Activated CD4-positive, alpha-beta T cell treated with anti-CD3 and anti-CD28 coated beads, Interleukin-2, amount 50 U/mL, for 1 hour (primary cell): ENCODE measurements at places on chromosomes 7 and 10.

- DNase-seq = no peak
Measured at GRCh38 chr10:58842860-58843376, 330.2 kb downstream of the BICC1 start.

GRCh38 chr7:34060196-34060947 is 155.0 kb downstream of the BMPER start:
- no peak for DNase-seq

- DNase-seq = no peak
Measured at GRCh38 chr10:30070001-30070685, 10.8 kb upstream of the JCAD start.

DNA sequence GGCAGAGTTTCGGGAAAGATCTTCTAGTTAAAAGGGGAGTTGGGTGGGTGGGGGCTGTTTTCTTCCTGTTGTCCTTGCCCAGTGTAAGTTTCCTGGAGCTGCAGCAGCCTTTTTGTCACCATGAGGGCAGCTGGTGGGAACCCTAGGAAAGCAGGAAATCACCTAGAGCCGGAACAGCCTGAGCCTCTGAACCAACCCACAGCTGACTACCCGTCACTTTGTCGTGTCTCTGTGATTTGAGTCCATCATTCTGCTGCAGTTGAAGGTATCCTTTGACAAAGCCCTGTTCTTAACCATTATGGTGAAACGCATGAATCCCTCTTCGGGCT is 1.2 kb upstream of the C10orf143 start:
- no peak for DNase-seq

- no peak for DNase-seq
Measured at GRCh38 chr10:129029051-129029450, 438.0 kb upstream of the MGMT start.

GRCh38 chr10:78292982-78293865 is 259.6 kb downstream of the RPS24 start:
- no peak for DNase-seq

DNA sequence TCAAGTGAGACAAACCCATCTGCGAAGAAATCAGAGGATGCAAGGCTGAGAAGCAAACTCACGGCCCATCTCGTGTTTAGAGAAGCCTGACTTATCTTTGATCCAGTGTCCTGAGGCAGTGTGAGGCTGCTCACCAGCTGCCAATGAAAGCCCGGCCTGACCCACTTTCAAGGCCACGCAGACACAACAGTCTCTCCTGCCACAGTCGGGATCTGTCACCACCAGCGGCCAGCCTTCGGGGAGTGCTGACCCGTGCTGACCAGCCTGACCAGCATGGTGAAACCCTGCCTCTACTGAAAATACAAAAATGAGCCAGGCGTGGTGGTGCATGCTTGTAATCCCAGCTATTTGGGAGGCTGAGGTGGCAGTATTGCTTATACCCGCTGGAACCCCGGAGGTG is 7.4 kb upstream of the DNAJB6 start:
- DNase-seq = no peak

DNA sequence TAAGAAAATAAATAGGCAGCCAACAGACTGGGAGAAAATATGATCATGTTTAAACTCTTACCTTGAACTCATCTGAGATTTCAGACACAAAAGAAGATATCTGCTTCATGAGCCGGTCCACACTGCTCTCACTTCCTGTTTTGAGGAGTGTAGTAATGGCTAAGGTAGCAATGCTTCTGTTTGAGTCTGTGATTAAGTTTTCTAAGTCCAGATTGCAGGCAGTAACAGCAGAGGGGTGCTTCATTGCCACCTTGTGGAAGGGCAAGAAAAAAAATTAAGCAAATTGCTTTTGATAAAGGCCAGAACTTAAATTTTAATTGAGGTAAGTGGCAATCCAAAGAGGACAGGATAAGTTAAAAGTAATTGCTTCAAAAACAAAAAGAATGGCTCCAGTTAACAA is 69.1 kb downstream of the MEST start:
- no peak for DNase-seq

DNA sequence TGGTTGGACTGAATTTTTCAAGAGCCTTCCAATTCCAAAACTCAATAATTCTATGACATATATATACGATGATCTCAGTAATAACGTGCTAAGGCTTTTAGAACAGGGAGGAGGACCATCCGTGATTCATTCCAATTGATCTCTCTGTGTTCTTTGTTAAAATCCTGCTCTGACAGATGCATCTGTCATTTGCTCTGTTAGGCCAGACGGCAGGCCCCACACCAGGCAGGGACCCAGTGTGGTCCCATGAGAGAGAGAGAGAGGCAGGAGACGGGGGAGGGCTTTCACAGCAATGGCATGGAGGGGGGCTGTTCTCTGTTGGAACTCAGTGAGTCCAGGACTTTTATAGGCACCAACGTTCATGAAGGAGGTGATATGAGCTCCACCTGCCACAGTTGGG is 160.0 kb upstream of the INSYN2A start:
- DNase-seq = no peak

- no peak for DNase-seq
Measured at GRCh38 chr10:133452453-133452852, 1.3 kb upstream of the SCART1 start.

- DNase-seq = no peak
Measured at GRCh38 chr10:31170636-31171035, 139.0 kb upstream of the ZNF438 start.

GRCh38 chr10:111724121-111724520 is 459.4 kb downstream of the GPAM start:
- DNase-seq = no peak

DNA sequence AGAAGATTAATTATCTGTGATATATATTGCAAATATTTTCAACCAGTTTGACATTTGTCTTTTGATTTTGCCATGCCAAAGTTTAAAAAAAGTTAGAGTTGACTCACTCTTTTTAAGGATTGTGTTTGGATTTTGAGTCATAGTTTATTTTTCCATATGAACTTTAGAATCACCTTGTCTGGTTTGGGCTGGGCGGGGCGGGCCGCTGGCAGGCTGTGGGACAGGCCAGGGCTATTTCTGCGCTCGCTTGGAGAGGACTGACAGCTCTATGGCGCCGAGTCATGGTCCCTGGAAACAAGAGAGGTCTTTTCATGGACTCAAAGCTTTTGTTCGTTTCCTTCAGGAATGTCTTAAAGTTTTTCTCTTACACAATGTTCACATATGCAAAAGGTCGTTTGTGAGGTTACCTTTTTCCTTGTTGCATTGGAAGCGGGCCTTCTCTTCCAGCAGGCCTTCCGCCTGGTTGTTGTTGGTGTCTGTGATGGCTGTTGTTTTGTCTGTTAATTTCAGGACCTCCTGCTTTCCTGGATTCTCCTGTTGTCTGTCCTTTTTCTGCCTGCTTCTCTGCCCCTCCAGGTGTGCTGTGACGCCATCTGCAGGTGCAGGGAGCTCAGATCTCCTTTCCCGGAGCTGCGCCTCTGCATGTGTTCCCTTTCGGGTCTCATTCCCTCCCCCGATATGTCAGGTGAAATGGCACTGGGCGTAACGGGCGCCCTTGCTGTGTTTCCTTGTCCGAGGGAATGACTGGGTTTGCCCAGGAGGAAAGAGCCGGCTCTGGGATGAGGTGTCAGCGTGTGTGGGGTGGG is 53.8 kb downstream of the INPP5A start:
- no peak for DNase-seq

- no peak for DNase-seq
Measured at GRCh38 chr10:77027141-77027540, 610.5 kb downstream of the KCNMA1 start.

- DNase-seq = no peak
Measured at GRCh38 chr7:131595699-131596098, 39.3 kb upstream of the PODXL start.

GRCh38 chr10:612696-613095 is 76.8 kb downstream of the DIP2C start:
- DNase-seq = no peak

DNA sequence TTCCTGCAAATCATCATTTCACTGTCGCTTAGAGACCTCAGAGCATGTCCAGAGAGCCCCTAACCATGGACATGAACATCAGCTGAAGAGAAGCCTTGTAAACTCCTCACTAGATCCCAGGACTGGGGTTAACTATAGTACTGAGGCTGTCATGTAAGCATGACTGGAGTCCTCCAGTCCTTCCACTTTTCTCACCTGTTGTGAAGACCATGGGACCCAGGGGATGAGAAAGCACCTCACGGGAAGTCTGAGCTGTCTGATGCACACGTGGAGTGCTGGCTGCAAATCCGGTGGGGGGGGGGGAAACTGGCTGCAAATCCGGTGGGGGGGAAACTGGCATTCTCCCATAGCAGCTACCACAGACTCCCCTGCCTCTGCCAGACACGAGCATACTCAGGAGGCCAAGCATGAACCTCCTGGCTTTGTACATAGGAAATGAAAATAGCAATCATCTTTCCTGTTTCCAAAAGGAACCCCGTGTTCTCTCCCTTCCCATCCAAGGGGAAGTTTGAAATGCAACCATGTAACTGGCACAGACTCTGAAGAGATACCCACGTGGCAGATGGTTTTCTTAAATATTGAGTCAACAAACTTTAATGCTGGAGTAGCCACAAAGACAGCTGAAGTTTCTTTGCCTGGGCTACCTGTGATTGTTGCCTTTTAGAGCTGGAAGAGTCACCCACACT is 261.4 kb downstream of the ZMYND11 start:
- DNase-seq = no peak

DNA sequence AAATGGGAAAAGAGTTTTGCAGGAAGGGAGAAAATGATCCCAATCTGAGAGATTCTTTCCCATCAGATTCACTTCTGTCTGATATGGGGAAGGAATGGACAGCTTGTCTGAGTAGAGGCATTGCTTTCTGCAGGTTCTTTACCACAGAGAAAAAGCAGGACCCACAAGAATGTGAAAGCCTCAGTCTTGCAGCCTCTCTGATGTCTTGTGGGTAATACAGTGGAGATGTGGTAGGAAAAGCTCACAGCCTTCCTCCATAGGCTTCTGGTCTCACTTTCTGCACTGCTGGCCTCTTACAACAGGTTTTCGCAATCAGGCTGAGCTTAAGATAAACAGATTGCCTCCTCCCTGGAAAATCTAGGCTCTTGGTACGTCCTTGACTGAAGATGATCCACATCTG is 551 bp downstream of the IFIT1 start:
- no peak for DNase-seq

DNA sequence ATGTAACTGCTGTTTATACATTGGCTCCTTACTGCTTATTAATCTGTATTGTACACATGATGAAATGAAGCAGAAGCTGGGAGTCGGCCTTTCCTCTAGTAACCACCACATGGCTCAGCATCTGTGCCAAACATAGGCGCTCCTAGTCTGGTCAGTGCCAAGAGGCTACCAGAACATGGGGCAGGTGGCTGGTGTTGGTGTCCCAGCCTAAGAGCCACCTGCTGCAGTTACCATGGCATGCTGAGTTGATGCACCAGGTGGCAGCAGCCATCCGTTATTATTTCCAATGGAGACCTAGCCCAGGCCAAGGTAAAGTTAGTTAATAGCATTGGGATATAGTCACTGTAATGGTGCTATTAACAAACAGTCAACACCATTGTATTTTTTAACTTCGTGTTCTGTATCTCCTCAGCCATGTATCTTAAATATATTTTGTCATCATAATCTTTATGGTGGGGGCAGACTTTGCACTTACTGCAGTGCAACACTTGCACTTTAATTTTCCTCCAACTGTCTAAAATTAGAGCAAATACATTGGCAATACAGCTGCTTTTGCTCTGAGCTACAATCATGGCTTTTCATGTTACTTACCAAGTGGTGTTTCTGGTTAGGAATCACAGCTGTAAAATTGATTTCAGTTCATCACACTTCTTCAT is 33.1 kb downstream of the HBP1 start:
- DNase-seq = peak; percentile 18

- no peak for DNase-seq
Measured at GRCh38 chr7:2663121-2663886, 24.7 kb upstream of the AMZ1 start.

DNA sequence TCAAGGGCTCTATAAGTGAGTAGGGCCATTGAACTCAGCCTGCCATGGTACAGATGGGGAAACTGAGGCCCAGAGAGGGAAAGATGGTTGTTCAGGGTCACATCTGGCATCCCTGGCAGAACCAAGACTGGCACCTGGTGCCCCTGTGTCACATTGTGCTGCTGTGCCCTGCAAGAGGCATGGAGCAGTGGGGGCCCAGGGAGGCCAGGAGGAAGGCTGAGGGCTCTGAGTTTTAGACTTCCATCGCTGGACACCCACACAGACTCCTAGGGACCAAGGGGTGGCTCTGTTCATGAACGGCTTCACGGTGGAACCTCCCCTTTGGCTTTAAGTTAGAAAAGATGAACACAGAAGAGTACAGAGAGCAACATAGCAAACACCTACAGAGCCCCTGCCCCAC is 66.7 kb upstream of the AQP1 start:
- DNase-seq = no peak

- DNase-seq = no peak
Measured at GRCh38 chr7:67590649-67591048, 594.0 kb downstream of the TYW1 start.

DNA sequence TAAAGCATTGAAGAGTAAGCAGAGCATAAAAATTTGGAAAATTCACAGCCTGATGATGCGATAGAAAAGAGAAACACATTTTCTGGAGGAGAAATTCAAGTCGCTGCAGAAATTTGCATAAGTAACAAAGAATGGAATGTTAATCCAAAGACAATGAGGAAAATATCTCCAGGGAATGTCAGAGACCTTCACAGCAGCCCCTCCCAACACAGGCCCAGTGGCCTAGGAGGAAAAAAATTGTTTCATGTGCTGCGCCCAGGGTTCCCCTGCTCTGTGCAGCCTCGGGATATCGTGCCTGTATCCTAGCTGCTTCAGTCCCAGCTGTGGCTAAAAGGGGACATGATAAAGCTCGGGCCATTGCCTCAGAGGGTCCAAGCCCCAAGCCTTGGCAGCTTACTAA is 206.8 kb downstream of the TPK1 start:
- no peak for DNase-seq

- peak; percentile 59 for DNase-seq
Measured at GRCh38 chr7:64876792-64877713, 26.0 kb upstream of the ZNF273 start.

- no peak for DNase-seq
Measured at GRCh38 chr7:120842121-120842621, 15.8 kb downstream of the TSPAN12 start.

DNA sequence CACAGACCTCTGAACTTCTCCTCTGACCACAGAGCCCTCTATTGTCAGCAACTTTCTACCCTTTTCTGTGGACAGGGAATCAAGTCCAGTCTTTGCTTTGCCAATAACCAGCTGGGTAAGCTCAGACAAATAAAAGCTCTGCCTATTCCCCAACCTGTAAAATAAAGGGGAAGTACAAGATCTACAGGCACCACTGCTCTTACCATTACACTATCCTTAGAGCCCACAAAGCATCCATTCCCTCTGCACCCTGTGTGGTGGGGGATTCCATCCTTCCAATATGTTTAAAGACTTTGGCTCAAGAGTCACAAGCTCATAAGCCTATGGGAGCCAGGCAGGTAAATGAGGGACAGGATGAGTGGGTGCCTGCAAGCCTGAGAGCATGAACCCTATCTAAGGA is 88.2 kb downstream of the PARD3 start:
- DNase-seq = no peak

GRCh38 chr7:97342512-97342911 is 225.0 kb downstream of the SDHAF3 start:
- DNase-seq = no peak

GRCh38 chr7:28960071-28960840 is 2.1 kb upstream of the TRIL start:
- DNase-seq = no peak
